HCT116 (cell line): ENCODE measurements at places on chromosomes 4 and X. TPM values are rescaled to one million over a fixed set of nuclear protein-coding genes. Genes with fewer than 3 reads are reported as not detected.

- no peak overlapping the region for H3K27ac ChIP-seq
- H3K4me3 ChIP-seq = no peak overlapping the region
- H3K4me1 ChIP-seq = no peaks in the 10 kb centered on the region
- H3K27me3 ChIP-seq = peaks cover 5% of the 10 kb centered on the region; the same call in 1 of the 2 replicates
These were observed 9.6 kb upstream of the CCDC149 start for GRCh38 chr4:24922416-24922815.

DNA sequence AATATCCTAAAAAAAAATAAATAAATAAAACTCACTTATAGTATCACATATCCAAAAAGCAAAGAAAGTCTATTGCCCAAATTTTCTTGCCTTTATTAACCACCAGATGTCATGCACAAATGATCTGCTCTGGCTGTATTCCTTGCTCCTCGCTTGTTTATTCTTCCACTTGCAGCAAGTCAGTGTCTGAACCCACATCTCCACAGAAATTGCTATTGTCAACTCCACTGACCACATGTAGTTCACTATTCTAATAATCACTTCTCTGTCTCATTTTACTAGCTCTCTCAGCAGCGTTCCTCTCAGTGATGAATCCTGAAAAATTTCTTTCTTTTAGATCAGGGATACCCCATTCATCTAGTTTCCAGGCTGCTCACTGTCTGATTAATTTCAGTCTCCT, 29.3 kb upstream of the CXXC4 start:
- no peaks in the 10 kb centered on the region for H3K36me3 ChIP-seq
- no peak for DNase-seq
- H3K27ac ChIP-seq = no peak overlapping the region
- no peak overlapping the region for H3K4me3 ChIP-seq

DNA sequence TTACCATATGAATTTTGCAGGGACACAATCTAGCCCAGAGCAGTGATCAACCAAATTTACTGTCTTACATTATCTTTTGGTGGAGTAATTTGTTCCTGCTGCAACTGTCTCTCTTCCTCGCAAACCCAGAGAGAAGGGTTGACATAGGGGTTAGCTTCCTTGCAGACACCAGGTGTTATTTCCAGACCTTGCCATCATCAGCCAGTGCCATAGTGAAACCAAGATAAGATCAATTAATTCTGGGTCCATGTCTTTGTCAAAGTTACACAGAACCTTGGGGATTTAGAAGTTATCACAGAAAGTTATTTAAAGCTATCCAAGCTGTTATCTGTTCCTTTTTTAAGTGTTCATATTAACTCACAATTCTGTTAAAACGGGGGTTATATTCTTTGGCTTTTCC, 23.6 kb upstream of the GPRIN3 start:
- H3K27ac ChIP-seq = no peak overlapping the region
- DNase-seq = no peak
- no peaks in the 10 kb centered on the region for H3K36me3 ChIP-seq

GRCh38 chr4:122747883-122748282, 15.4 kb downstream of the BBS12 start:
- no peaks in the 10 kb centered on the region for H3K36me3 ChIP-seq
- DNase-seq = no peak
- no peak overlapping the region for H3K27ac ChIP-seq
- no peaks in the 10 kb centered on the region for H3K27me3 ChIP-seq

DNA sequence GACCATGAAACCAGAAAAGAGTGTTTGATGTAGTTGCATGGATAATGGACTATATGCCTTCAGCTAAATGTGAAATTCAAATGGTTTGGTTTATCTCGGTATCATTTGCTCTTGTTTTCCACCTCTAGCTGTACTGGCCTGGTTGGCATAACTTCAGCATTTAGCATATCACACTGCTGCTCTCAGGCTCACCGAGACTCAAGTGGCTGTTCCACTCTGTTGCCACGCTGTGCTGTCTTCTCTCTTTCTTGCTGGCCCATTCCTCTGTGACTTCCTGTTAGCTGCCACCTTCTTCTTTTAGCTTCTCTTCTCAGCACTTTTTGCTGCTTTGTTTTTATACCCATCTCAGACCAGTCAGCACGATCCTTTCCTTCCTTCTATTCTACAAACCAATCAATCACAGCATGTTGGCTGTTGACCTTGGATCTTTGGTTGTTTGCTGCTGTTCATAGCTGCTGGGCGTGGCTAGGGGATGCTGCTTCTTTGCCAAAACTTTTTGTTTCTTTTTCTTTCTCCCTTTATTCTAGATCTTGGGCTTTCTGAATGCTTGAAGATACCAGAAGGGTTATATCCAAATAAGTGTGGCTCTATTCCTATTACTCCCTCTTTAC, 24.0 kb downstream of the INTS6L start:
- no peak overlapping the region for H3K4me3 ChIP-seq
- no peak for DNase-seq
- H3K27ac ChIP-seq = no peak overlapping the region
- H3K36me3 ChIP-seq = no peaks in the 10 kb centered on the region
- H3K4me1 ChIP-seq = no peaks in the 10 kb centered on the region
- H3K27me3 ChIP-seq = no peaks in the 10 kb centered on the region

The GATA1 gene
- 0.34 TPM for total RNA-seq

The TMEM154 gene
- total RNA-seq = 2.4 TPM
